Stimulated activated CD8-positive, alpha-beta memory T cell treated with anti-CD3 and anti-CD28 coated beads, Interleukin-7, amount 100 ng/mL, for 1 hour (primary cell): ENCODE measurements at places on chromosomes 7 and 10.

DNA sequence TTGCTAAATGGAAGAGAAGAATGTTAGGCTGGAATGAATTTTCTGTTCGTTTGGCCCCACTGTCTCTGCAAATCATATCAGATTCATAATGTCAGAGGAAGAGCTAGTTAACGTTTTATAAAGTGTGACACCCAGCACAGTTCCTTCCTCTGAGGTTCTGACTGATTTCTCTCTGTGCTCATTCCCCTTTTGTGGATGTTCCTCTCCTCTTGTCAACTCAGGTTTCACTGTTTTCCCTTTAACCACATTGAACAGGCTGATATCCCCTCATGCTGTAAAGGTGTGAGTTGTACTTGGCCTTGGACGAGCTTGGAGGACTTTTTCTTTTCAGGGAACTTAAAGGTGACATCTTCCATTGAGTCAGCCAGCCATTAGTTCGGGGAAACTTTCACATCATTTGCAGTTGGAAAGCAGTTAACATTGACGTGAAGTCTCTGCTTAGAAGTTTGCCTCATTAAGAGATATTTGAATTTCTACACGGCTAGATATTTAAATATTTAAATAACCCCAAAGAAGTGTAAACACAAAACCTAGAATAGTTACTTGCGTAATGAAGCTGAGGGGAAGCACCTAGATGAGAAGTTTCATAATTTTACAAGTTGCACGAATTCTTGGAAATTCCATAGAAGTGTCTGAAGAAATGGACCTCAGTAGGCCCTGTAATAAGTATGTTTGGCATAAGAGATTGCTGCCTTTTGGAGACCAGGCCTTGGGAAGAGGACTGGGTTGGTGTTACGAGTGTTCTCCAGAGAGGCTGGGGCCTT lies 101.5 kb upstream of the EGR2 start:
- DNase-seq: no peak

GRCh38 chr7:45660201-45660900 lies 86.2 kb downstream of the ADCY1 start:
- no peak for DNase-seq

- DNase-seq: no peak
Observed at GRCh38 chr7:51139796-51140195, 176.8 kb downstream of the COBL start.

- DNase-seq: no peak
Observed at GRCh38 chr10:83089335-83089734, 1050.0 kb upstream of the GHITM start.

GRCh38 chr7:100627238-100627549 lies 14.2 kb downstream of the TFR2 start:
- no peak for DNase-seq

DNA sequence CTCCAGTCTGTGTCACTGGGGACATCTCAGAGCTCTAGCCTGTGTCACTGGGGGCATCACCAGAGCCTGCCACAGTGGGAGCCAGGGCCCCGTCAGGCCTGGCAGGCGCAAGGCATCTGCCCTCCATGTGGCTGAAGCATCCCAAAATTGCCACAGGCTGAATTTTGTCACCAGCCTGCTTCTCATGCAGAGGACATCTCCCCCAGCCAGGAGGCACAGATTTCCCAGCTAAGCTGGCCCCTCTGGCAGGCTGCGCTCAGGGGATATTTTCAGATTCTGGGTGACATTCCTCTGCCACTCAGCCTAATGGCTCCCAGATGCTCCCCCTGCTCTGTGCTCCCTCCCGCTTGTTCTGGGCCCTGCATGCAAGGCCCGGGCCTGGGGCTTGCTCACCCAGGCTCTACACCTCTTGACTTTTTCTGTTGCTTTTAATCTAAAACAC lies 64.6 kb downstream of the COL13A1 start:
- no peak for DNase-seq

- no peak for DNase-seq
Observed at GRCh38 chr10:33509231-33509831, 174.9 kb upstream of the NRP1 start.

GRCh38 chr7:137804836-137805235 lies 41.9 kb downstream of the DGKI start:
- no peak for DNase-seq

DNA sequence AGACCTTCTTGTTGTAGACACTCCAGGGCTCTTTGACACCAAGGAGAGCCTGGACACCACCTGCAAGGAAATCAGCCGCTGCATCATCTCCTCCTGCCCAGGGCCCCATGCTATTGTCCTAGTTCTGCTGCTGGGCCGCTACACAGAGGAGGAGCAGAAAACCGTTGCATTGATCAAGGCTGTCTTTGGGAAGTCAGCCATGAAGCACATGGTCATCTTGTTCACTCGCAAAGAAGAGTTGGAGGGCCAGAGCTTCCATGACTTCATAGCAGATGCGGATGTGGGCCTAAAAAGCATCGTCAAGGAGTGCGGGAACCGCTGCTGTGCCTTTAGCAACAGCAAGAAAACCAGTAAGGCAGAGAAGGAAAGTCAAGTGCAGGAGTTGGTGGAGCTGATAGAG lies 5.5 kb downstream of the GIMAP7 start:
- no peak for DNase-seq

GRCh38 chr10:131948501-131948900 lies 33.2 kb downstream of the BNIP3 start:
- DNase-seq: no peak

DNA sequence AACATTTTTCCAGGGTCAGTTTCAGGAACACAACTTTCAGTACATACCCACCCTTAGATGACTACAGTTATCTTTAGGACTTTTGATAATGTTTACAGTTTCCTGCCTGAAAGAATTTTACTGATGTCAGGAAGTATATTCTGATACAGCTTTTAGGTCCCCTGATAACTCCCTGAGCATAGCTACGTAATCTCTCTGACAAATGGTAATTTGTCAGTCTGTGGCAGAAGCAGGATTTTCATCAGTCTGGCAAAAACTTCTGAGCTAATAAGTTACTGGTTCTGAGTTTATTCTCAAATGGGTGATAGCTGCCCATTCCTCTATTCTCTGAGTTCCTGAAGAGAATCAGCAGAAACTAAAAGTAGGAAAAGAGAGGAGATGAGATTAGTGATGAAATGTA lies 270.1 kb upstream of the MTPN start:
- DNase-seq: no peak

GRCh38 chr7:128933180-128933891 lies 4.4 kb upstream of the IRF5 start:
- no peak for DNase-seq

DNA sequence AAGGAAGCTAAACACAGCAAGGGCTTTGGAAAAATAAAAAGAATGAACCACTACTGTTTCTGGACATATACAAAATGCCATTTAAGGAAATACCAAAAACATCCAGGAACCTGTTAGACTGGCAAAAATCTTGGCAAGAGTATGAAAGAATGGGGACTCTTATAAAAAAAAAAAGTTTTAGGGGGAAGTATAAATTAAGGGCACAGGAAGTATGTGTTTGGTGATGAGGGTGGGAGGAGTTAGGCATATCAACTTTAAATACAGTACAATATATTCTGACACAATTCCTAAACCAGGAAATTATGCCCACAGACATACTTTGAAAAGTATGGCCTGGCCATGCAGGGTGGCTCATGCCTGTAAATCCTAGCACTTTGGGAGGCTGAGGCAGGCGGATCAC lies 74.2 kb downstream of the WAPL start:
- no peak for DNase-seq

DNA sequence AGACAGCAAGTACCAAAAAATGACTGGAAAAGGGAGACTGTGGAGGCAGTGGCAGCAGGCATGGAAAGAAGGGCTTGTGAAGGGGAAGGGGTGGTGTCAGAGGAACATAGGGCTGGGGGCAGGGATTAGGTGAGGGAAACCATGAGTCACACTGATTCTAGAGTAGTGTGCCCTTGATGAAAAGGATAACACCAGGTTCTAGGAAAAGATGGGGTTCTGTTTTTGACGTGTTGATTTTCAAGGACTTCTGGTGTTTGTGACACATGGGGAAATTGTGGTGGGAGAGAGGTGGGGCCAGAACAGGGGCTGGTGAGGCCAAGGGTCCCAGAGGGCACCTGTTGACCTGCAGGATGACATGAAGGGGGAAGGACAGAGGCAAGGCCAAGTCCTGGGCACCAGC lies 57.1 kb downstream of the FIGNL1 start:
- DNase-seq: no peak

GRCh38 chr7:92602352-92603088 lies 12.3 kb upstream of the FAM133B start:
- no peak for DNase-seq

DNA sequence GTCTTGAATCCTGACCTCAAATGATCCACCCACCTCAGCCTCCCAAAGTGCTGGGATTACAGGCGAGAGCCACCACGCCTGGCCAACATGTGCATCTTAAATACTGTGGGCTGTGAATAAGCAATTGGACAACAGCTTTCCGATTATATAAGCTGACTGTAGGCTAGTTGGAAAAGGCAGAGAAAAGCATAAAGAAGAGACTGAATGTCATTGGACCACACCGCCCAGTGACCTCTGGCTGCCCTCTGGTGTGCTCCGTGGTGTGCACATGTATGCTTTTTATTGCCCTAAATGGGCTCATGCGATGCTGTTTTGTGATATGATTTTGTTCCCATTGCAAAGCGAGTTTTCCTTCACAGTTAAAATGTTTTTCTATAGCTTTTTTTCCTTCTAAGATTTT lies 15.4 kb upstream of the CSGALNACT2 start:
- no peak for DNase-seq

DNA sequence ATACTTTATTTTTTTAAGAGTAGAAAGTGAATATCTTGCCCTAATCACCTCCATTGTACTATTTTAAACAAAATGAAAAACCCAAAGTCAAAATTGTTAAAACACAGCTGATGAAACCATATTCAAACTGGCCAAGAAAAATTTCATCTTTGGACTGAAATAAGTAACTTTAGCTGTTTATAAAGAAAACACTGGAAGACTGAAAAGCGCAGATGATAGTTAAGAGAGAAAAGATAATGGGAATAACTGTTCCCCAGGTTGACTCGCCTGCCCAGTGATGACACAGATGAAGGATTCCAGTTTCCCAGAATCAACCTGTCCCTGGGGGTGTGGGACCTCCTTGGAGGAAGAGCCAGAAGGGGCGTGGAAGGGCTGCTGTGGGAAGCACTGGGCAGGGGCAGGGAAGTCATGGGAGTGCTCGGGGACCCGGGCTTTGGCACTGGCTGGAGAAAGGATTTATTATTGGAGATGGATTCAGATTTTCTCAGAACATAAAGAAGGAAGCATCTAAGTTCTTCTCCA lies 43.1 kb downstream of the DENND2A start:
- DNase-seq: no peak

- DNase-seq: no peak
Observed at GRCh38 chr7:83452256-83452655, 196.7 kb downstream of the SEMA3E start.

- no peak for DNase-seq
Observed at GRCh38 chr7:48505051-48505450, 333.8 kb downstream of the ABCA13 start.

DNA sequence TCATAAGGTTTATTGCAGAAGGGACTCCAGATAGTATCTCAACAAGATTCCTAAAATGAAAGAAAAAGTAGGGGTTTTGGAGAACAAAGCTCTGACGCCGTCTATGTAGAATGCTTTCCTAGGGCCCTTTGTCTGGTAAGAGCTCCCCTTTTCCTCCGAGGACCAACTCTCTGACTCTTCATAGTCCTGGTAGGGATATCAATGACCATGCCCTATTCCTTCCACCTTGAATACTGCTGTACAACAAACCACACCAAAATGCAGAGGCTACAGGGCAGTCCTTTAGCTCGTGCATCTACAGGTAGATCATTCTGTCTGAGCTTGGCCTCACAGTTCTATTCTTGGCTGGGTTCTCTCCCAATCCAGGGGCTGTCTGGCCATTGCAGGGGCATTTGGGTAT lies 190.3 kb downstream of the WDR11 start:
- DNase-seq: no peak

GRCh38 chr10:3237530-3237929 lies 64.9 kb upstream of the PITRM1 start:
- no peak for DNase-seq

GRCh38 chr10:5844345-5845055 lies 31.3 kb upstream of the GDI2 start:
- DNase-seq: no peak

- no peak for DNase-seq
Observed at GRCh38 chr7:88357781-88358525, 51.3 kb upstream of the STEAP4 start.

GRCh38 chr7:84913731-84914130 lies 273.1 kb downstream of the SEMA3D start:
- DNase-seq: no peak

DNA sequence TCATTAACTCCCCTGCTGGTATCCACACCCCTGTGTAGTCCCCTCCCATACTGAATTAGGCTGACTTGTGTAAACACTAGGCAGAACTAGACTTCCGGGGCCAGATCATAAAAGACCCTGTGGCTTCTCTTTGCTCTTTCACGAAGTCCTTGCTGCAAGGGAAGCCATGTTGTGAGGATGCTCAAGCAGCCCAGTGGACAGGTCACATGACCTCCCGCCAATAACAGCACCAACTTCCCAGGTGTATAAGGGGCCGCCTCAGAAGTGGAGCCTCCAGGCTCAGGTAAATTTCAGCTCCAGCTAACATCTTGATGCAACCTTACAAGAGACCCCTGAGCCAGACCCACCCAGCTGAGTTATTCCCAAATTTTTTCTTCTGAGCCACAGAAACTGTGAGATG lies 11.3 kb upstream of the FOXK1 start:
- DNase-seq: no peak

GRCh38 chr7:35505066-35505465 lies 189.9 kb downstream of the HERPUD2 start:
- DNase-seq: no peak

DNA sequence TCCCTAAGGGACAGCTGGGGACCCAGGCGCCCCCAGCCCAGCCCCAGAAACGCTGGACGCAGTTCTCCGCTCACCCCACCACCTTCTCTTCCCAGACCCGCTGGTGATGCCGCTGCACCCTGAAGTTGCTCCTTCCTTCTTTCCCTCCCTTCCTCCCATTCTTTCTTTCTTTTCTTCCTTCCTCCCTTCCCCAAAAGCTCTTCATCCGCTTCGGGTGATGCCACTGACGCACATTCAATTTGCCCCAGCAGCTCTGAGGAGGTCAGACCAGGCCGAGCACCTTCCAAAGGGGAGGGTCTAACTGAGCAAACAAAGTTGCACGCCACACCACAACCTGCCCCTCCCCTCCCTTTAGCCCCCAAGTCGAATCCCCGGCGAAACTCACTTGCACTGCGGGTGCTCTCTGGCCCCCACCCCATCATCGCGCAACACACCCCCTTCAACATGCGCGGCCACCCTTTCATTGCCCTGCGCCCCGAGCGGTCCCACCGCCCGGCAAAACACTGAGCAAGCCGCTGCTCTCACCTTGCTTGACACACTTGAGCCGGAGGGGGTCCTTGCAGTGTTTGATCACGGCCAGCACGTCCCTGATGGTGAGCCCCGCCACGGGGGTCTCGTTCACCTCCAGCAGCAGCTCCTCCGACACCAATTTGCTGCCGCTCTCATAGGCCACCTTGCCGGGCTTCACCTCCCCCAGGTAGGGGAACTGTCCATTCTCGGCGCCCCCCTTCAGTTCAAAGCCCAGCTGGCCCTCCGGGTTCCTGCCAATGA lies 787 bp downstream of the MAGI2 start:
- no peak for DNase-seq

GRCh38 chr10:103896225-103896624 lies 21.8 kb downstream of the STN1 start:
- no peak for DNase-seq
